Upper lobe of right lung (tissue), 1 donor: ENCODE measurements at places on chromosomes 2 and 18. TPM values are rescaled to one million over a fixed set of nuclear protein-coding genes. Genes with fewer than 3 reads are reported as not detected.

COL3A1 gene
- 188 TPM for total RNA-seq

FOXD4L1 gene
- 0.78 TPM for total RNA-seq

DNER gene
- 0.14 TPM for total RNA-seq

MYO7B gene
- 2.2 TPM for total RNA-seq

RAB11FIP5 gene
- 28.8 TPM for total RNA-seq

GPAT2 gene
- 3.2 TPM for total RNA-seq

- no peak overlapping the region for H3K27ac ChIP-seq
- peaks cover 72% of the 10 kb centered on the region for H3K36me3 ChIP-seq
- H3K27me3 ChIP-seq: no peaks in the 10 kb centered on the region
- no peak for DNase-seq
Measured at GRCh38 chr2:171723716-171724683, 36.7 kb downstream of the DYNC1I2 start.

DNA sequence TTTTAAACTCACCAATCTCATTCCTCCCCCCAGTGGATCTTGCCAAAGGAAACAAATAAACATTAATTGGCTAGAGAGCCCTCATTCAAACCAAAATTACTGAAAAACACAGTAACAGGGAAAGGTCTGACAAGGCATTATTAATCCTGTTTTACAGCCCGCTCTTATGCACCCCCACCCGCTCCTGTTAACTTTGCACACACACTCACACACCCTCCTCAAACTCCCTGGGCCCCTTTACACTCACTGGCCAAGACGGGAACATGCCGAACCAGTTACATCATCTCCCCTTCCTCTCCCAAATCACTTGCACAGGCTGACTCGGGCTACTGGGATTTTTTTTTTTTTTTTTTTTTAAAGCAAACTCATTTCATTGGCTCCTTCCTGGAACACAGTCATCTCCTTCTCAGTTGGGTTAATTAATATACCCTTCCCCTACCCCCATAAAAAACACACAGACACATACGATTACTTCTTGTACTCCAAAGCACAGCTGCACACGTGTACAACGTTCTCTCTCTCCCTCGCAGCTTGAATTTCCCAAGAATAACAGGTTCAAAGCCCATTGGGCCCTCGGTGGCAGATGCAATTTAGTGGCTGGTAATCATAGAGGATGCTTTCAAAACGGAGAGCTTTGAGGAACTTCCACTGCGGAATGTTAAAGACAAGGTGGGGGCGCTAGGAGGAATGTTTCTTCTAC is 31.8 kb downstream of the KLF7 start:
- peaks cover 87% of the 10 kb centered on the region for H3K4me1 ChIP-seq
- peak overlapping the region; percentile 79 for H3K27ac ChIP-seq
- H3K36me3 ChIP-seq: no peaks in the 10 kb centered on the region
- no peak overlapping the region for H3K4me3 ChIP-seq

- H3K27me3 ChIP-seq: no peaks in the 10 kb centered on the region
- DNase-seq: no peak
- no peaks in the 10 kb centered on the region for H3K4me1 ChIP-seq
- no peak overlapping the region for H3K4me3 ChIP-seq
- H3K36me3 ChIP-seq: no peaks in the 10 kb centered on the region
Measured at GRCh38 chr2:217006217-217006616, 146.4 kb upstream of the TNP1 start.

GRCh38 chr18:9902832-9903231 is 11.0 kb upstream of the VAPA start:
- DNase-seq: no peak
- H3K27ac ChIP-seq: no peak overlapping the region
- H3K4me3 ChIP-seq: no peak overlapping the region
- H3K27me3 ChIP-seq: no peaks in the 10 kb centered on the region
- H3K4me1 ChIP-seq: no peaks in the 10 kb centered on the region

GRCh38 chr2:183195998-183196409 is 71.8 kb downstream of the NUP35 start:
- DNase-seq: no peak
- no peaks in the 10 kb centered on the region for H3K36me3 ChIP-seq
- H3K27ac ChIP-seq: no peak overlapping the region
- H3K4me1 ChIP-seq: no peaks in the 10 kb centered on the region
- no peaks in the 10 kb centered on the region for H3K27me3 ChIP-seq

DNA sequence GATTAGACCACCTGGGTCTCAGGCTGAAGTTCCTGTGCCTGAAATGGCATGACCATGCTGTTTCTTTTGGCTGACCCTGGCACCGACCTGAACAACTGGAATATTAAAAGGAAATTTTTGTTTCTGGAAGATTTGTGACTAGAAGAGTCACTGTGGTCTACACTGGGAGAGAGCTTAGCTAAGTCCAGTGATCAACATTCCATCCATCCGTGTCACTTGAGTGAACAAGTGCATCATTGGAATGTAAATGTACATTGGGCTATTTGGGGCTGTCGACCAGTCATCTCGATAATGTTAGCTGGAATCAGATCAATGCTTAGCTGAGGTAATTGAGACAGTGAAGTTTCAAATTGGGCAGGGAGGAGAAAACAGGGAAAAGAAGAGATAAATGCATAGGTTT is 95.4 kb upstream of the CCDC85A start:
- H3K36me3 ChIP-seq: no peaks in the 10 kb centered on the region
- no peak overlapping the region for H3K27ac ChIP-seq
- H3K4me1 ChIP-seq: no peaks in the 10 kb centered on the region
- no peak overlapping the region for H3K4me3 ChIP-seq

- no peak for DNase-seq
- H3K27me3 ChIP-seq: no peaks in the 10 kb centered on the region
- no peak overlapping the region for H3K27ac ChIP-seq
- no peak overlapping the region for H3K4me3 ChIP-seq
- no peaks in the 10 kb centered on the region for H3K36me3 ChIP-seq
Measured at GRCh38 chr2:195899226-195899625, 169.4 kb downstream of the DNAH7 start.

GRCh38 chr2:160582081-160582480 is 88.5 kb upstream of the RBMS1 start:
- H3K4me3 ChIP-seq: no peak overlapping the region
- peak overlapping the region; percentile 20 for H3K27ac ChIP-seq
- DNase-seq: no peak
- no peaks in the 10 kb centered on the region for H3K36me3 ChIP-seq

GRCh38 chr2:217412721-217413120 is 552.9 kb upstream of the TNP1 start:
- H3K27me3 ChIP-seq: no peaks in the 10 kb centered on the region
- peaks cover 9% of the 10 kb centered on the region for H3K4me1 ChIP-seq
- no peak for DNase-seq
- H3K36me3 ChIP-seq: no peaks in the 10 kb centered on the region
- no peak overlapping the region for H3K27ac ChIP-seq

GRCh38 chr2:2870106-2870505 is 507.5 kb downstream of the EIPR1 start:
- H3K4me1 ChIP-seq: no peaks in the 10 kb centered on the region
- no peaks in the 10 kb centered on the region for H3K27me3 ChIP-seq
- no peak for DNase-seq
- H3K27ac ChIP-seq: no peak overlapping the region

GRCh38 chr2:234913208-234913626 is 38.6 kb upstream of the SH3BP4 start:
- no peak for DNase-seq
- H3K27ac ChIP-seq: no peak overlapping the region
- no peaks in the 10 kb centered on the region for H3K36me3 ChIP-seq
- no peaks in the 10 kb centered on the region for H3K4me1 ChIP-seq

DNA sequence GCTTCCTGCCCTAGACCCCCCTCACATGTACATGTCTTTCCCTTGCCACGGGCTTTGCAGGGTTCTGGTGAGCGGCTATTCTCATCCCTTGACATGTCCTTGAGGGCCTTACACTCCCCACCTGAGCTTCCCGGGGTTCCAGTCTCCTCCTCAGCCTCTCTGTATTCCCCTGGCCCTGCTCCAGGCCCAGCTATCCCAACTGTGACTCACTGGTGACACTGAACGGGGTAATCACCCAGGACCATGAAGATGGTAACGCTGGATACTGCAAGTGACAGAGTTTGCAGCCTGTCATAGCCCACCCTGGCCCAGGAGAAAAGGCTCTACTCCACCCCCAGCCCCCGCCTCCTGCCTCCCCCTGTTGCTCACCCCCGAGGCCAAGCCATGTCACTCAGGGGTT is 27.3 kb downstream of the KIF3C start:
- H3K4me1 ChIP-seq: no peaks in the 10 kb centered on the region
- no peak for DNase-seq
- no peak overlapping the region for H3K27ac ChIP-seq

DNA sequence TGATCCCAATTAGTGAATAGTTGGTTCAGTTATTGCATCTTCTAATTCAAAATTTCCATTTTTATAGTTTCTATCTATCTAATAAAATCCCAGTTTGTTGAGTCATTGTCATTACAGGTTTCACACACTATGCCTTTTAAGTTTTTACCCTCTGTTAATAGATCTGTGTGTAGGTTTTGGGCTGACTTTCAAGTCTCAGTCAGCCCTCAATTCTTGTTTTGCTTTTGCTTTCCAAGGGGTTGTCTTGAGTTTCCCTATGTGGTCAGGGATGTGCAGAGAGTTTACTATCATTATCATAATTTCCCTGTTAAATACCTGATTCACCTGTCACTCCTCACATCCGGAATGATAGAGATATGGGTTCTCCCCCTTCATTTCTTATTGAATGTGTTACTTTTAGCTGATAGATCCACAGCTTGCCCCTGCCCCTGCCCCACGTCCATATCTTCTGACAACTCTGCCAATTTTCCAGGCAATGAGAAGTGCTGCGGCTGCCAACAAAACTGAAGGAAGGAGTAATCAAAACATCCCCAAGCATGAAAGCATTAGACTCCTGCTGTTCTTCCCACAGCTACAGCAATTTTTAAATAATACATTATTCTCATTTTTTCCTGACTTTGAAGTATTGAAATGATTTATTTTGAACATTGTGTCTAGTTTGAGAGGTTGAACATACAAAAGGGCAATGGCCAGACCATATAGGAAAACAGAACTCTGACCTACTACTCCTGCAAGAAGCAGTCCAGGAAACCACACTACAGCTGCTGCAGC is 1064.8 kb downstream of the SUCLG1 start:
- no peak overlapping the region for H3K27ac ChIP-seq
- no peaks in the 10 kb centered on the region for H3K4me1 ChIP-seq
- no peaks in the 10 kb centered on the region for H3K36me3 ChIP-seq
- no peaks in the 10 kb centered on the region for H3K27me3 ChIP-seq

DNA sequence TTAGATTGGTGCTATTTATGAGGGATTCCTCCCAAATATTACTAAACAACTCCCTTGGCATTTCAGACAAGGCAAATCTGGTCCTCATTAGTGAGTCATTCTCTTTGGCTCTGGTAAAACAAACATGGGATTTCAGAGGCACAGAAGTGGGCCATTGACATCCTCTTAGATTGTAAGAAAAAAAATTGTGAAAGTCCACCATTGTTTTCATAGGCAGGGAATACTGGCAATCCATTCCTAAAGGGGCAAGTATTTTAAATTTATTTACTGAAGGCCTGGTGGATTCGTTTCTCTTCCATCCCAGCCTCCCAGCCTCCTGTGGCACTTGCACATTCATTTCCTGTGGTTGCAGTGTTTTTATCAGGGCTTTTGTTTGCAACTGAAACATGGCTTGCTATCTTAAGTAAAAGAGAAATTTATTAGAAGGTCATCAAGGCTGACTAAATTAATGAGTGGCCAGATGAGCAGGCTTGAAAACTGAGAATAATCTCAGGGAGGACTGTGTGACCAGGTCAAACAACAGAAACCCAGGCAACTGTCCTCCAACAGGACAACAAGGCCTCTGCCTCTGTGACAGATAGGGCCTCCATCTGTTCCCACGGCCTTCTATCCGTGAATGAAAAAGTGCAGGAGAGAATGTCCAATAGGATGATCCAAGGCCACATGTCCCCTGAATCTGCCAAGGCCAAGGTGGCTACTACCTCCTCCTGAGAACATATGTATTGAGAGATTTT is 23.1 kb upstream of the TNFAIP6 start:
- no peaks in the 10 kb centered on the region for H3K27me3 ChIP-seq
- no peak overlapping the region for H3K4me3 ChIP-seq
- no peak overlapping the region for H3K27ac ChIP-seq
- no peaks in the 10 kb centered on the region for H3K36me3 ChIP-seq

- H3K27me3 ChIP-seq: no peaks in the 10 kb centered on the region
- H3K4me3 ChIP-seq: no peak overlapping the region
- no peaks in the 10 kb centered on the region for H3K4me1 ChIP-seq
Measured at GRCh38 chr2:120820953-120821279, 85.2 kb downstream of the GLI2 start.

DNA sequence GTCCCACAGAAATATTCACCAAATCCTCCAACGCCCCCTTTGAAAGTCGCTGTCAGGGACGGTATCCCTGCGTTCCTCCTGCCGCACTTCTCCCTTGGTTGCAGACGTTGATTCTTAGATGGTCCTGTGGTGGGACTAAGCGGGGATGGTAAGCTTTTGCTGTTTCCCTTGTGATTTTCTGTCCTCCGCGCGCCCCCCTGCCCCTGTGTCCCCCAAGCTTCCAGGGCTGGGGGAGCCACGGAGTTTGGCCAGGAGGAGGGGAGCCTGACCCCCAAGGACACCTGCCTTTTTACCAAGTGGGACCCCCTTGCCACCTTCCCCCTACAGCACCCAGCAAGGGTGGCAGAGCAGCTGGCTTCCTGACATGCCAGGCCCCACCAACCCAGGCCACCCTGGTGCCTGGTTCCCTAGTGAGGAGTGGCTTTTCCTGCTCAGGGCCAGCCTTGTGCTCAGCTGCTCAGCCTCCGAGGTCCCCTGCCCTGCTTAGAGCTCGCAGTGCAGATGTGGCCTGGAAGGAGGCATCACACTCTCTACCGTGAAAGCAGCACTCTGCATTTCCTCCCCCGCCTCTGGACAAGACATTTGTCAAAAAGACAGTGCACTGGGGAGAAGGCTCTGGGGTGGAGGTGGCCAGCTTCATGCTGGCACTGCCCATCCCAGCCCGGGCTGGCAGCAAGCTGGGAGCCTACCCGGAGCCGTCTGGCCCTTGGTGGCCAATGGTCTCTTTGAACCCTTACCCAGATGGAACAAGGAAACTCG is 49.4 kb downstream of the TWIST2 start:
- no peaks in the 10 kb centered on the region for H3K4me1 ChIP-seq
- peak overlapping the region; percentile 17 for H3K27ac ChIP-seq
- no peak overlapping the region for H3K4me3 ChIP-seq
- H3K27me3 ChIP-seq: no peaks in the 10 kb centered on the region

- no peaks in the 10 kb centered on the region for H3K36me3 ChIP-seq
- H3K27me3 ChIP-seq: no peaks in the 10 kb centered on the region
- H3K4me3 ChIP-seq: no peak overlapping the region
- DNase-seq: no peak
- H3K4me1 ChIP-seq: no peaks in the 10 kb centered on the region
Measured at GRCh38 chr2:40558761-40559160, 106.9 kb upstream of the SLC8A1 start.

GRCh38 chr2:2506536-2506935 is 175.5 kb upstream of the MYT1L start:
- no peaks in the 10 kb centered on the region for H3K27me3 ChIP-seq
- H3K27ac ChIP-seq: no peak overlapping the region
- H3K4me3 ChIP-seq: no peak overlapping the region
- H3K4me1 ChIP-seq: no peaks in the 10 kb centered on the region

GRCh38 chr18:48238636-48239035 is 170.5 kb downstream of the ZBTB7C start:
- no peak overlapping the region for H3K27ac ChIP-seq
- no peak for DNase-seq
- no peaks in the 10 kb centered on the region for H3K36me3 ChIP-seq
- H3K27me3 ChIP-seq: no peaks in the 10 kb centered on the region

- DNase-seq: no peak
- no peaks in the 10 kb centered on the region for H3K4me1 ChIP-seq
- no peak overlapping the region for H3K27ac ChIP-seq
Measured at GRCh38 chr18:71370095-71370494, 1081.2 kb downstream of the SOCS6 start.
